Left ventricle myocardium inferior (tissue), 1 donor: ENCODE measurements at places on chromosomes 3 and 15. TPM values are rescaled to one million over a fixed set of nuclear protein-coding genes. Genes with fewer than 3 reads are reported as not detected.

Gene NOX5
- total RNA-seq = not detected

GRCh38 chr3:65851827-65852226 is 186.9 kb downstream of the MAGI1 start:
- no peak for DNase-seq

DNA sequence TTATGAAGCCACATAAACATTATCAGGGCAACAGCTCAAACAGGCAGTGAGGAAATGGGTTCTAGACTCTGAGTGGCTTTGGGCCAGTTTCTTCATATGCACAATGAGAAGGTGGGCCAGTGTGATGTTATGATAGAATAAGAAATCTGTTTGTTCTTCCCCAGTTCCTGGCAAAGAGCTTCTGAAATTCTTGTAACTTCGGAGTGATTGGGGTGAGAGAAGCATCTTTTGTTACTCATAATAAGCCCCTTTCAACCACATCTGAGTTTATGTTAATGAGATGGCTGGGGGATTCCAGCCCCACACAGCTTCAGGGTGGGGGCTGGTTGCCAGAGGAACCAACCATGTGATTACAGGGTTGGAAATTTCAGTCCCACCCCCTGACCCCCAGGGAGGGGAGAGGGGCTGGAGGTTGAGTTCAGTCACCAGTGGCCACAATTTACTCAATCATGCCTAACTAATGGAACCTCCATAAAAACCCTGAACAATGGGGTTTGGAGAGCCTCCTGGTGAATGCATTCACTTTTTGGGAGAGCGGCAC is 57.0 kb upstream of the FRMD4B start:
- no peak for DNase-seq

- no peak for DNase-seq
Measured at GRCh38 chr15:85671156-85671555, 123.6 kb downstream of the KLHL25 start.

DNA sequence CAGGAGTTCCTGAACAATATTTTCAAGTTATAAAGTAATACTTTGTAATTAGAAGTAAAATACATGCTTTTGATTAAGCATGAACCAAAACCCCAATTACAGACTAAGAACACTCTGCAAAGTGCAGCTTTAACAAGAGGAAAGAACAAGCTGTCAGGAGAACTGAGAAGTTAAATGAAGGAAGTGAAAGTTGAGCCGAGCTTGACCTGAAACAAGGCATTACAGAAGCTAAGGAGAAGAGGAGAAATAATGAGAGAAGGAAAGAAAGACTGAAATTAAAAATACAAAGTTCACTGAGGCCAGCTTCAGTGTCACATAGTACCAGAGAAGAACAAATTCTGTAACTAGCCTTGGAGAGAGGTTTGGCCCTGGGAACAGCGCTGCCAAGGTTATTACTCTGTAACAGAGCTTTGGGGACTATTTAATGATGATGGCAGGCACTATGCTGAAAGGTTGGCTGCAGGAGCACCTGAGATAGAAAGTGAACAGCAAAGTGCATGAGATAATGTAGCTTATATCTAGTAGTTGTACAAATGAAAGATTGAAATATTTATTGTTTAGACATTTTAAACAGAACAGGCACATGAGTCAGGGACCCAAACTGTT is 241.9 kb upstream of the PEX5L start:
- no peak for DNase-seq

Gene C3orf80
- total RNA-seq = 0.14 TPM

DNA sequence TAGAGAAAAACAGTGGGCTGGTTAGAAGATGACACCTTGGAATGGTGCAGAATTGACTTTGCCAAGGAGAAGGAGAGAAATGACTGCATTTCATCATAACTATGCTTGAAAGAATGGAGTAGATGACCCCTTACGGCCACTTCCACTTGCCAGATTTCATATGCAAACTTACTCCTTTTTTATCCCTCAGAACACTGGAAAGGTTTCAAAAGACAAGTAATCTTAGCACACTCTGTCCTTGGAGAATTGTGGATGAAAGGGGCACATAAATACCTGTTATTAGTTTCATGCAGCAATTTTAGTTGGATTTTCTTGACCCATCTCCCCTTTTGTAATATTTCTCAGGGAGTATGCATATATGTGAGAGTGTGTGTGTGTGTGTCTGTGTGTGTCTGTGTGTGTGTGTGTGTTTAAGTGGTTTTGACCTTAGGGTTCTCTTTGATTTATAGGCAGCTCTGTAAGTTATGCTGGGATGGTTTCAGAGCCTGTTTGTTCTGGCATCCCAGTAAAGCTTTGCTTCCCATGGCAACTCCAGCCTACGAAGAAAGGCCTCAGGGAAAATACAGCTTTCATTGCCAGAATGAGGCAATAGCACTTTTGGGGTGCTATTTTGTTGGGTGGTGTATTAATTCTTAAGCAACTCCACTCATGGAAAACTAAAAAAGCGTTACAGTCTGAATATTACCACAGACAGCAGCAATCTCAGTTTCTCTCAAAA is 122.2 kb upstream of the TP63 start:
- no peak for DNase-seq

Gene PTPRG
- total RNA-seq = 29.6 TPM

- DNase-seq = no peak
Measured at GRCh38 chr3:151589311-151589710, 128.4 kb upstream of the IGSF10 start.

DNA sequence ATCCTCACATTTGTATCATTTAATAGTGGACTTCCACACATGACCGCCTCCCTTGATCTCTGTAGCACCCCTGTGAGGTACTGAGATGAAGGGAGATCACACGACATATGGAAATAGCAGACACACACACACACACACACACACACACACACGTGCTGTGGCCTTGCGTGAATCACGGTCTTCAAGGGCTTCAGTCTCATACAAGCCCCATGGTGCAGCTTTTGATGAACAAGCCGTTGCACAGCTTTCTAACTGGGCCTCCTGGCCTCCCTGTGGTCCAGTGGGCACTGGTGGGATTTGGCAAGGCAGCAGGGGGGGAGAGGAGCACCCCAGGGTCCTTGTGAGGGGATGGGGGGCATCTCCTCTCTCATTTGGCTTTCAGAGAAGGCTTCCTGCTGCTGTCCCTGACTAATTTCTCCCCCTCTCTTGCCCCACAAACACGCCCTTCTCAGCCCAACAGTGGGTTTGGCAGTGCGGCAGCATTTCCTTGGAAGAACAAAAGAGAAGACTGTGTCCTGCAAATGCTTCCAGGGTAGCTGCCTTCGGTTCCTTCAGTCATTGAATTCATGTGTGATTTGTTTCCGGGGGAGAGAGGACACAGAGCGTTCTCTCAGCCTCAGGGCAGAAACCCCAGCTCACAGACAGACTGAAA is 98.7 kb downstream of the SMAD6 start:
- no peak for DNase-seq

Gene CCR4
- total RNA-seq = not detected

DNA sequence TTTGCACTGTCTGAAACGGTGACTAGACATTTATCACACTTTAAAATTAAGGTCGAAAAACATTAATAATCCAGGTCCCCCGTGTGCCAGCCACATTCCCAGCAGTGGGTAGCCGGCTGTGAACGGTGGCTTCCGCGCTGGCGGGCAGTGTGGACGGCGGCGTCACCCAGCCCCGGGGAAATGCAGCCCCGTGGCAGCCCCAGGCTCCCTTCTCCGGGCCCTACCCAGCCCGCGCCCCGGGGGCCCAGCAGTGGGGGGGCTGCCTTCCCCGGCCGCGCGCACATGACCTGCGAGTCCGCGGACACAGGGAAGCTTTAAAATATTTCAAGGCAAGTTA is 25.3 kb downstream of the GABRA5 start:
- DNase-seq = no peak

Gene ELL3
- 0.82 TPM for total RNA-seq

GRCh38 chr3:51354731-51355615 is 30.1 kb upstream of the MANF start:
- DNase-seq = no peak

Gene ST3GAL6
- total RNA-seq = 52.5 TPM

Gene SLC51A
- not detected for total RNA-seq

DNA sequence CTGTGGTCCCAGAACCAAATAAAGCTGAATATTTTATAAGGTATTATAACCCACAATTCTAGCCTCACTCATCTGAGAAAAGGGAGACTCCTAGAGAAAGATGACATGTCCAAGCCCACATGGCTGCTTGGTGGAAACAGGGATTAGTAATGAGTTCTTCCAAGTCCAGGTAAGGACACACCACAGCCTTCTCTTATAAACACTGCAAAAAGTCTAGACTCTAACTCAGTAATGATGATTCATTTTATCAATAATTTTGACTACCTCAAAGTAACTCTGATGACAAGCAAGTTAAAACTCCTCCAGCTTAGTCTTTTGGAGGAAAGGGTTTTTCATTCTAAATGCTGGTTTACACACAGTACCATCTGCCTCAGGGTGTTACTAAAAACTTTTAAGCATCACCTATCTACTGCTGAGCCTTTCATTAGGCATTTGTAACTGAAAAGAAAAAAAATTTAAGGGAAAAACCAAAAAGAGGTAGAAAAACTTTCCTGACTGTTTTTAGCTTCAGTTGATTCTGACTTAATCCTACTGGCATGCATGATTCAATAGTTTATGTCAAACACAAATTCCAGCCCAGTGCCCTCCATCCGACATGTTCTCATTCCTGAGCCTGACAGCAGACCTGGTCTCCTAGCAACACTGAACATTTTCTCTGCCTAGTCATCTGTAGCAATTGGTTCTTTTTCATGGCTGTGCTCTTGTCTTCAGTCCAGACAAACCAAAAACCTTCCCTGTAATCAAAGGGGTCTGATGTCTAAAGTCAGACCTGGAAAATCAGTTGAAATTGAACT is 43.9 kb downstream of the P3H2 start:
- DNase-seq = no peak

- no peak for DNase-seq
Measured at GRCh38 chr3:172448661-172449465, 607 bp upstream of the GHSR start.

DNA sequence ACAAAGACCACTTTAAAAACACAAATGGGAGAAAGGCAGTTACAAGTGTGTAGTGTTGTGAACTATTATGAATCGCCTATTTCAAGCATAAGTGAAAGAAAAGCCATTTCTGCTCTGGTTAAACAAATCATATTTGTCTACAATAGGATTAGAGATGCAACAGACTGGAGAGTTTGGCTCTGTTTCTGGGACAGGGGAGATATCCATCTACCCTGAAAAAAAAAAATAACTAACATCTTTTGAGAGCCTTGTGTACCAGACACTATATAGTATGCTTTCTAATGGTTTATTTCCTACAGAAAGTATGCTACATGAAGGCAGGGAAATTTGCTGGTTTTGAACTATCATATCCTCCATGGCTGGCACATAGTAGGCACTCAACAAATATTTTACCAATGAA is 106.7 kb upstream of the FHIT start:
- DNase-seq = no peak

DNA sequence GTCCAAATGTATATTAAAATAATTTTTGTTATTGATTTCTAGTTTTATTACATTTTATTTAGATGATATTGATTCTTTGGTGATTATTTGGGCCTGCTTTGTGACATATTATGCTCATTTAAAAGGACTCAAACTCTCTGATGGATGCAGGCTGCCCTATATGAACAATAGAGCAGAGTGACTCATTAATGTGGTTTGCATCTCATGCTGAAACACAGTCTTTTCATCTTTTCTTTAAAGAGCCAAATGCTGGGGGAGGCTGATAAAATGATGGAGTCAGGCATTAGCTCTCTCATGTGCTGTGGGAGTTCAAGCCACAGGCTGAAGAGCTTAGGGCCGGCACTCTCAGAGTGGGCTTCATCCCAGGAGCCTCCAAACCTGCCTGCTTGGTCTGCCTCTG is 7.2 kb downstream of the PLA1A start:
- DNase-seq = no peak

DNA sequence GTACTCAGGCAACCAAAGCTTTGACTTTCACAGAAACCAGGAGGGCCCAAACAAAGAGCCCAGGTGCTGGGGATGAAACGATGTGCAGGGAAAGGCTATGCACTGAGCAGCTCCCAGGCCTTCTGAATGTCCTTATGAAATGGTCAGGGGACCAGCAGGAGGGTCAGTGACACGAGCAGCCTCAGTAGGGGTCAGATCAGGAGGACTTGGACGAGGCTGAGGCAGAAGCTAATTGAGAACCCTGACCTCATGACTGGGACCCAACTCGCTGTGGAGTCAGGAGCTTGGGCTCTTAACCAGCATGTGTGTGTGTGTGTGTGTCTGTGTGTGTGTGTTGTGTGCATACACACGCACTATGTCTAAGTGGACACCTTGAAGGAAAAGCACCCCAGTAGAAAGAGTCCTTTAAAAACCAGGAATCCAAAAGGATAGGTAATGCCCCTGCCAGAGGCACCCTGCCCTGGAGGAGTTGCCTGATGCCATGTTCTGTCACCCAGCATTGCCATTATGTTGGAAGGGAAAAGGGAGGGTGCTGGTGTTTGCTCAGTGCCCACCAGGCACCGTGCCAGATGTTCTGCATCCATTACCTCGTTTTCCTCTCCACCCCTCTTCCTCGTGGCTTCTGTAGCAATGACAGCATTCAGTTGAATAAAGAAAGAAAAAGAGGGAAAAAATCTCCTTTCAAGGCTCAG is 50.9 kb downstream of the CORO2B start:
- no peak for DNase-seq

DNA sequence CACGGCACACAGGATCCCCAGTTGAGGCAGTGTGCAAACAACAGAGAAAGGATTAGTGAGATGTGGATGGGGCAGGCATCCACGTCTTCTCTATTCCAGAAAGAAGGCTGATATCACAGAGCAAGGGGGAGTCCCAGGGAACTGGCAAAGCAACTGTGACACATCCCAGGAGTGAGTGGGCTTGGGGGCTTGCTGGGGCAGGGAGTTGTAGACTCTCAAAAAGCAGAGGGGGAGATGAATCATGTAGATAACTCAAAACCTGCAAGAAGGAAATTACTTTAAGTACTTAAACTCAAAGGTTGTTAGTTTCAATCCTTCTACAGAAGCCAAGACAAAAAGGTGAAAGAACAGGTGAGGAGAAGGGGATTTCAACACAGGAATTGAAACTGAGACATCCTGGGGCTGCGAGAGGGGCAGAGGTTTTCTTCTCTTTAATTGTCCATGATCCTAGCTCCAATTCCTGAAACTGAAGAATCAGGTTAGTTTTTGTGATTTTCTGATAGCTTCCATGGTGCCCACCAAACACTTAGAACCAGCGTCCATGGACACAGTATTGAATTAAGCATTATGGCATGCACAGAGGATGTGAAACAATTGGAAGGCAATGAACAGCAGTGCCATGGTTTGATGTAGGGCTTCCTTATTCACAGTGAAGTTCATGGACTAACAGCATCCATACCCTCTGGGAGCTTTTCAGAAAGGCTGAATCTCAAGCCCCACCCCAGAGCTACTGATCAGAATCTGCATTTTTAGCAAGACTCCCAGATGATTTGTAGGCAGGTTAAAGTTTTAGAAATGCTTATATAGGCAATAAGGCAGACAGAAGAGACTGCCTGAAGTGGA is 52.0 kb downstream of the CCR3 start:
- no peak for DNase-seq

GRCh38 chr15:60255390-60255789 is 142.4 kb downstream of the ANXA2 start:
- no peak for DNase-seq

Gene GLDN
- total RNA-seq = 4.8 TPM

Gene C2CD4A
- total RNA-seq = not detected
